ENCODE measurements at places on chromosomes 1 and 21.

DNA sequence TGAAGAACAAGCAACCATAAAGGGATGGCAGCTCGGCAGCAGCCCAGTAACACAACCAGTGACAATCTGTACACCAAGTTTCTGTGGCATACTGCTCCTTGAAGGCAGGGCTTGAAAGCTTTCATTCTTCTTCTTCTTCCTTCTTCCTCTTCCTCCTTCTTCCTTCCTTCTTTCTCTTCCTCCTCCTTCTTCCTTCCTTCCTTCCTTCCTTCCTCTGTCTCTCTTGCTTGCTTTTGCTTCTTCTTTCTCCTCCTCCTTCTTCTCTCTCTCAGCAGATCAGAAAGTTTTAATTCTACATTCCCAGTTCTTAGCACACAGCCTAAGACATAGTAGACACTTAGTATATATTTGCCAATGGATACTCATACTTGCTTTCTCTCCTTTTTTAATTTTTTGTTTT is 95.9 kb downstream of the GLUL start:
- DNase-seq: no peak

DNA sequence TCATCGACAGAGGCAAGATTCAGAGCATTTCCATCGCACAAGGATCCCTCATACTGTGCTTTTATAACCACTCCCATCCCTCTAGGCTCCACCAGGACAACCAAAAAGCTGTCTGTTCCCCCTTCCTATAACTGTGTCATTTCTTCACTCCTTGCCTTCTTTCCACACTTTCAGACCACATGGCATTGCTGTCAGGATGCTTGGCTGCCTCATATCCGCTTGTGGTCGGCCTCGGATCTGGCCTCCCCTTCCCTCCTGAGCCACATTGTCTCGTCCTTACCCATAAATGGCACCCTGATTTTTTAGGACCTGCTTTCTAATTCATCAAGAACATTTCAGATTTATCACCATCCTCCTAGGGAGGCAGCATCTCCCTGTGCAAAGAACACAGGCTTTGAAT is 80.5 kb downstream of the HIVEP3 start:
- DNase-seq: no peak

GRCh38 chr1:164678136-164678700 is 119.2 kb downstream of the PBX1 start:
- DNase-seq: no peak

DNA sequence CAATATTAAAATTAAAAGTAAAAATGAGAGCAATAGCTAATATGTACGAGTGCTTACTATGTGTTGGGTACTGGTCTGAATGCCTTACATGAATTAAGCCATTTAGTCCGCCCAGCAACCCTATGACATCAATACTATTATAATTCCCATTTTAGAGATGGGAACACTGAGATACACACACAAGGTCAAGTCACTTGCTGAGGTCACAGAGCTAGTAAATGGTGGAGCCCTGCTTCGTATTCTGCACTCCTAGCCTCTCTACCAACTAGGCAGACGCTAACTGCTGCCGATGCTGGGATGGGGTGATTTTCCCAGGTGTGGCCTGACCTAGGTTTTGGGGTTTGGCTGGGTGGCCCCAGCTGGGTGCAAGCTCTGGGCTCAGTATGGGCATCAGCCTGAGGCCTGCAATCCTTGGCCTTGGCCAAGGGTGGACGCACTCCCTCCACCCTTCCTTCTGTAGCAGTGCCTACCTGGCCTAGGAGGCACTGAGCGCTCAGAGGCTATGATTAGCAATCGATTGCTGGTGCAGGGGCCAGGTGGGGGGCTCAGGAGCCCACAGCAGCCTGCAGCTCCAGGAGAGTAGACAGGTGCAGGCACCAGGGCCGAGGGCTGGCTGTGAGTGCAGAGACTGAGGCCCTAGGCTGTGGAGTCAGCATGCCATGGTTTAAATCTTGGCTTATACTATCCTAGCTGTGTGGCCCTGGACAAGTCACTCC is 2.7 kb downstream of the FAM131C start:
- DNase-seq: no peak

GRCh38 chr1:241310451-241310850 is 46.6 kb downstream of the RGS7 start:
- no peak for DNase-seq

GRCh38 chr21:46621457-46622182 is 13.9 kb upstream of the PRMT2 start:
- no peak for DNase-seq

- no peak for DNase-seq
Observed at GRCh38 chr1:167879508-167879907, 34.4 kb downstream of the ADCY10 start.

GRCh38 chr1:156899956-156900718 is 6.6 kb downstream of the PEAR1 start:
- DNase-seq: no peak

DNA sequence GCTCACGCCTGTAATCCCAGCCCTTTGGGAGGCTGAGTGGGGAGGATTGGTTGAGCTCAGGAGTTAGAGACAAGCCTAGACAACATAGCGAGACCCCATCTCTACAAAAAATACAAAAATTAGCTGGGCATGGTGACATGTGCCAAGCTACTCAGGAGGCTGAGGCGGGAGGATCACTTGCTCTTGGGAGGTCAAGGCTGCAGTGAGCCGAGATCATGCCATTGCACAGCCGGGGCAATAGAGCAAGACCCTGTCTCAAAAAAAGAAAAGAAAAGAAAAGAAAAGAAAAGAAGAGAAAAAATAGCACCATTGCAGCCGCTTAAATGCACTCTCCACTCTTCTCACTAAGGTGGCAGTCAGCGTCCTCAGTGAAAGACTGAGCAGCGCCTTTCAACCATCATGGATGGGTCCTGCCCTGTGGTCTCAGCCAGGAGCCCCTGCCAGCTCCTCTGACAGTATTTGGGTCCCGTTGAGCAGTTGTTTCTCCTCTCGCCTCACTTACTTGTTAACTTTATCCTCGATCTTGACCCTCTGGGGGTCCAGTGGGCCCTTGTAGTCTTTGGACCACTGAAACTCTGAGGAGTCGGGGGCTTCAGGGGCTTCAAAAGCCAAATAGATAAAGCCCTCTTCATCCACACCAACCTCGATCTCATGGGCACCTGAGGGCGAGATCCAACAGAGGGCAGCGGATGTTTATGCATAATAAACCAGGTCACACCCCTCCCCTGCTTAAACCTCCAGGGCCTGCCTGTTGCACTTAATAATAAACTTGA is 36.9 kb downstream of the MYOM3 start:
- no peak for DNase-seq

DNA sequence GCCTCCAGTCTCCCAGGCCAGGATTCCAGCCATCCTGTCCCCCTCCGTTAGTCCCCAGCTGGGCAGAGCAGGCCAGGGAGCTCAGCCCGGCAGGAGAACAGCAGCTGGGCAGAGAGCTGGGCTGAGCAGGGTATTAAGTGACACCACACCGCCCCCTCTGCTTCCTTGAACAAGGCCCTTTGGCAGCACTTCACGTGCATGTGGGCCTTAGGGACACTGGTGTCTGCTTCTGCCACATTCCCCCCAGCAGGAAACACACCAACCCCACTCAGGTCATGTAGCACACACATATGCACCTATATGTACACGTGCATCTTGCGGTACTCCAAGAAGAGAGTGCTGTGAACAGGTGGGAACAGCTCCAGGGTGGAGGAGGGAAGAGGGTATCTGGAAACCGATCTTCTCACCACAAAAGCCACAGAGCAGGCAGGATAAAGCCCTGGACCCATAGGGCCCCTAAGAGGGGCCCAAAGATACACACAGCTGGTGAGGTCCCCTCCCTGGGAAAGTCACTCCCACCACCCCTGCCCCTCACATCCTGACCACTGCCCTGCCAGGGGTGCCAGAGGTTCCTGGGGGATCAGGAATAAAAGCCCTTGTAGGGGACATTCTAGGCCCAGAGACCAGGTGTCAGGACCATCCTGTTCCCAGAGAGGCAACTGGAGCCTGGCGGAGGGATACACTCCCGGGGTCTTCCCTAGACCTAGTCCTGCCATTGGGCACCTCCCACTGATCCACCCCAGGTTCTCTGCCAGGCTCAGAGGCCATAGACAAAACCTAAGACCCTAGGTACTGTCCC is 4.5 kb downstream of the EPHA2 start:
- DNase-seq: no peak

DNA sequence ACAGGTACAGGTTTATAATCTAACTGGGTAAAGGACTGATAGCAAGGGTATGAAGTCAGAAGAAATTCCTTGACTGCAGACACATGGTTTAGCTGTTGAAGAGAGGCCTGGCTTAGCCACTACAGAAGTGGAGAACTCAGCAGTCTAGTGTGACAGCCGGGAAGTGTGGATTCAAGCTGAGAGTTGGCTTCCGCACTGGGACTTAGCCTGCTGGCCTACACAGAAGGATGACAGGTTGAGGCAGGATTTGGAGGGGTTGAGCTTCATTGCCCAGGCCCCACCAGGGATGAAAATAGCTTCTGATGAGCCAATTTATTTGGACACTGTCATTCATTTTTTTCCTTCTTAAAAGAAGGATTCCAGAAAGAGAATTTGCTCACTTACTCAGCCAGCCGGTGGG is 284.4 kb downstream of the PCP4 start:
- DNase-seq: no peak

GRCh38 chr1:28845786-28846543 is 34.0 kb downstream of the OPRD1 start:
- no peak for DNase-seq

- no peak for DNase-seq
Observed at GRCh38 chr1:219963432-219963831, 35.1 kb upstream of the SLC30A10 start.

DNA sequence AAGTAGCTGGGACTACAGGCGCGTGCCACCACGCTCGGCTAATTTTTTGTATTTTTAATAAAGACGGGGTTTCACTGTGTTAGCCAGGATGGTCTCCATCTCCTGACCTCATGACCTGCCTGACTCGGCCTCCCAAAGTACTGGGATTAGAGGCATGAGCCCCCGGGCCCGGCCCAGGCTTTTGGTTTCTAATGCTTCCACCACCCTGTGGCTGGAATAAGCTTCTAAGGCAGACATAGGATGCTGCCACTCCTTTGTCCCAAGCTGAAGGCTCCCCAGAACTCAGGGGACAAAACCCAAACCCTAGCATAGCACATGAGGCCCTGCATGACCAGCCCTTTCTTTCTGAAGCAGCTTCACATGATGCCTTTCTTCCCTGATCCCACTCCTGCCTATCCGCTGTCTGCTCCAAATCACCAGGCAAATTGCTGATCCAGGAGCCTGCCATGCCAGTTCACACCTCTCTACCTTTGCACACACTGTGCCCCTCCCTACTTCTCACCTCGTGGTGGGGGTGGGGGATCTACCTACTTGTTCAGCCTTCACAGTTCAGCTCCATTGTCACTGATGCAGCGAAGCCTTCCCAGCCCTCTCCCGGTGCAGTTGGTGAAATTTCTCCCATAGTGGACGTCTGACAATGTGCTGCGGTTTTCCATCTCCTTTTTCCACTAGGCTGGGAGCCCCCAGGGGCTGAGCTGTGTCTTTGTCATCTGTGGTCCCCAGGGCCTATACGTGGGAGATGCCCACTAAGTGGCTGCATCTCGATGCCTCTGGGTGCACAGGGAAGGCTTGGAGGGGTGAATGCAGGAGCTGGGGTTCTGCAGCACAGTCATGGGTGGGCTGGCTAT is 6.9 kb downstream of the PTPRU start:
- DNase-seq: no peak

DNA sequence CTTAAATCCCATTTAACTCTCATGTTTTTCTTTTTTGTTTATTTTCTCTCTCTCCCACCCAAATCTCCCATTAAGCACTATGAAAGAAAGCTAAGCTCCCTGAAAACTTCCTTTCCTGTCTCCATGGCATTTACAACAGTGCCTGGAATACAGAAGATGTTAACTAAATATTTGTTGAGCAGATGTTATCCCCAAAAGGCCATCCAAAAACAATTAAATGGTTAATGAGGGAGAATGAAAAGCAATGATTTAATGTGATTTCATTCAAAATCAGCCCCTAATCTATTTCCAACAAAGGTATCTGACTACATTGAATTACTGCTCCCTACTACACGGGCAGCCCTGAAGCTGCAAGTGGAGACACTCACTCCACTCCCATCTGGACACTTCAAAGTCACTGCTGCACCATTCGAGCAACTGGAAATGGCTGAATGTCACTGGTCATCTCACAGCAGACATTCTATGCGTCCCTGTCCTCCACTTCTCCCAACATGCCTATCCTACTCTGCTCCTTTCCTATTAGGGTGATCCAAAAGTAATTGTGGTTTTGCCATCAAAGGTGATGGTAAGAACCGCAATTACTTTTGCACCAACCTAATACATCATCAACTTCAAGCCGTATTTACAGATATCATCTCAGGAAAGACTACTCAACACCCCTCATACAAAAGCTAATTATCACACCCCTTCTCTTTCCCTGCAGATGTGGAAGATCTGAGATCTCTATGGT is 7.5 kb downstream of the TP53BP2 start:
- no peak for DNase-seq

GRCh38 chr1:232793944-232794343 is 11.3 kb upstream of the MAP10 start:
- DNase-seq: no peak

DNA sequence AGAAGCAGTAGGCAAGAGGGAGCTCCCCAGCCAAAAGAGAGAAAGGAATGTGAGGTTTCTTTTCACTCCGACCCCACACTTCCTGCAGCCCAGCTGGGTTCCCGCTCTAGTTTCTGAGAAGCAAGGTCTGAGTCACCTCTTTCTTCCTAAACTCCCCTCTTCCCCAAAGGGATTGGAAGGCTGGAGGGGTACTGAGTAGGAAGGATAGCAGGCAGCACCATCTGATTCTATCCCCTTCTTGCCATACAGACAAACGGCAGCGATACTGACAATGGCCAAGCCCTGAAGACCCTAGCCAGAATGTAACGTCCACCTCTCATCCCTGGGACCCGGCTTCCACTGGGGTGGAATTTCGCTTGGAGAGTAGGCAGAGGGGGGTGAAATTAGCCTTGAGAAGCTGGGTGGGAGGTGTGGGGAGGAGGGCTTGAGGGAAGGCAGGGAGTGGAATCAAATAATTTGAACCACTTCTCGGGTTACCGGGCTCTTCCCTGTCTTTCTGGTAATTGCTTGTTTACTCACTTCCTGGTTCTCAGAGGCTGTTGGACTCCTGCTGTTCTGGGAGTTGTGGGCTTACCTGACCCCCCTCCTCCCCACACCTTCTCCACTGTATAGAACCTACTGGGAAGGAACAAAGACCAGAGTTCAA is 13.2 kb downstream of the IER5 start:
- no peak for DNase-seq

GRCh38 chr1:229223498-229223897 is 47.4 kb upstream of the RAB4A start:
- DNase-seq: no peak

DNA sequence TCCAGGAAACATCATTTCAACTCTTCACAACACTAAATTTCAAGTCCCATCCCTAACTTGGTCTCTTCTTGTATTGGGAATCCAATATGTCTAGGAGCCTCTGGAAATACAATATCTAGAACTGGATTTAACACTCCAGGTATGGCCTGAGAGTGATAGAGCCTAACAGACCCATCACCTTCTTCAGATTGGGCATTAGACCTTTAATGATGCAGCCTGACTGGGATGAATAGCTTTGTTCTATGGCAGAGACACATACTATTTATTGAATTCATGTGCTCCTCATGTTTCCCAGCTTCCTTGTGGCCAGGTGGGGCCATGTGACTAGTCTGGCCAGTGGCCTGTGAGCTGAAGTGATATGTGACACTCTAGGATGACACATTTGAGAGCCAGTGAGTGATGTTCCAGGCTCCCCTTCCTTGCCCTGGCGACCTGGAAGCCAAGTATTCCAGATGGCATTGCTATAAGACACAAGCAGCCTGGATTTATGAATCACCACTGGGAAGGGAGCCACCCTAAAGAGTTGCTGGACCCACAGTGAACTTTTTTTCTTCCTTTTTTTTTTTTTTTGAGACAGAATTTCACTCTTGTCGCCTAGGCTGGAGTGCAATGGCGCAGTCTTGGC is 31.0 kb upstream of the POU3F1 start:
- no peak for DNase-seq

GRCh38 chr1:198867182-198867581 is 228.3 kb downstream of the PTPRC start:
- DNase-seq: no peak

All from CD4-positive, alpha-beta T cell treated with Interleukin-15 for 1 hour (primary cell).